ENCODE measurements at places on chromosomes 6 and 20.
A peak's percentile ranks its signal among the peaks of the same experiment; 100 is the strongest.

- DNase-seq = no peak
These were observed 95.9 kb upstream of the COL21A1 start for GRCh38 chr6:56343295-56343694.

- no peak for DNase-seq
These were observed 10.1 kb upstream of the HDAC2 start for GRCh38 chr6:113980937-113981554.

DNA sequence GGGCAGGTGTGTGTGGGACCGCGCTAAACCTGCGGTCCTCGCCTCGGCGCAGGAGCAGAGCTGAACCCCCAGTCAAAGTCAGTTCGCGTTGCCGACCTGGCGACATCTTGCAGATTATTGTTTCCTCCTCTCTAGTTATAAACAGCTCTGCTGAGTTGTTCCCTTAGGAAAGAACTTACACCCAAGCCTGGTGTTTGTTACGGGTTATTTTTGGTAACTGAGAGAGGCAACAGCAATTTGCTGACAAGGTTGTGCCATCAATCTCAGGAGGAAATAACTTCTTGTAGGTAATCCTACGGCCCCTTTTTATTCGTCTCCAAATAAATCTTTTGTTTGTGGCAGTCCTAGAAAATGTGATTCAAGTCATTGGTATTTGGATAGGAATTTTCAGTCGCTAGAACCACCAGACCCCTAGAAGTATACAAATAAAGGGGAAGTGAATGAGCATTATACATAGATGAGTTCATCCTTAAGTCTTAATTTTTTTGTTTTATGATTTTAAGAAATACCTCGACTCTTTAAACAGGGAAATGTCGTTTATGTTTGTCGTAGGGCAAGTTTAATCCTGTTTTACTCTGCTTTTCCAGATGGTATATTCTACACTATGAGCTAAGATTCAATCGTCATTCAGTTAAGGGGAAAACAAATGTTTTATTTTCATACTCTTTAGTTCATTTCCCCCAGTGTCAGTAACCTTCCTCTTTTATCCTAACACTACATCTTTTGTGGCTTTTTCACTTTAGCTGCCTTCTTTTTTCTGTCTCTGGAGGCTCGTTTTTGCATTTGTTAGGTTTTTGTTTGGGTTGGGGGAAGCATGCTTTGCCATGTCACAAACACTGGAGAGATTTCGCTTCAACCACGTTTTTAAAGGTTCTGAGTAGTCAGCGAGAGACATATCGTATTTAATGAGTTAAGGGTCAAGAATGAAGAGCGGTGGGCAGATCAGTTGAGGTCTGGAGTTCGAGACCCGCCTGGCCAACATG, 1.2 kb downstream of the PM20D2 start:
- DNase-seq = peak; percentile 55

DNA sequence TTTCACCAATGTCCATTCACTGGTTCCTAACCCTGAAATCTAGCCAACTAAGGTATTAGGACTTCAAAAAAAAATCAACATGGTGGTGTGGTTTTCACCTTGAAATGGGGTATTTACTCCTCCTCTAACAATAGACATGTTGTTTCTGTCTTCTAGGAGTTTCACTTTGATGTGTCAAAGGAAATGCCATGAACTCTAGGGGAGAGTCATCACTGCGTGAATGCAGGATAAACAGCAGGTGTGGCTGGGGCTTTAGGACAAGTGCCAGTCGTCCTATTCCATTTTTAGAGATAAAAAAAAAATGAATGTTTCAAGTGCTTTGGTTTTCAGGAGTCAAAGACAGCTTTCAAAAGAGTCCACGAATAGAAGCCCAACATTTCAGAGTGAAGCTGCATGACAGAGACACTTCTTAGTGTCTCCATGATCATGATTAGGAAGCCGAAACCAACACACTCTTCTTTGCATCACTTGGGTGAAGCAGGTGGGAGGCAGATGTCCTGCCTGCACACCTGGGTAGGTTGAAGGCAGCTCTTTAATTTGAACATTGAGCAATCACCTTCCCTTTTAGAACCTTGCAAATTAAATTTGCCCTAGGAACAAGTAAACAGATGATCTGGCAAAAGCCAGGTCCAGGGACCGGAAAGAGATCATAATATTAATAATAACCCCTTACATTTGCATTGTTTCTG, 328.5 kb upstream of the PRDM1 start:
- DNase-seq = no peak

DNA sequence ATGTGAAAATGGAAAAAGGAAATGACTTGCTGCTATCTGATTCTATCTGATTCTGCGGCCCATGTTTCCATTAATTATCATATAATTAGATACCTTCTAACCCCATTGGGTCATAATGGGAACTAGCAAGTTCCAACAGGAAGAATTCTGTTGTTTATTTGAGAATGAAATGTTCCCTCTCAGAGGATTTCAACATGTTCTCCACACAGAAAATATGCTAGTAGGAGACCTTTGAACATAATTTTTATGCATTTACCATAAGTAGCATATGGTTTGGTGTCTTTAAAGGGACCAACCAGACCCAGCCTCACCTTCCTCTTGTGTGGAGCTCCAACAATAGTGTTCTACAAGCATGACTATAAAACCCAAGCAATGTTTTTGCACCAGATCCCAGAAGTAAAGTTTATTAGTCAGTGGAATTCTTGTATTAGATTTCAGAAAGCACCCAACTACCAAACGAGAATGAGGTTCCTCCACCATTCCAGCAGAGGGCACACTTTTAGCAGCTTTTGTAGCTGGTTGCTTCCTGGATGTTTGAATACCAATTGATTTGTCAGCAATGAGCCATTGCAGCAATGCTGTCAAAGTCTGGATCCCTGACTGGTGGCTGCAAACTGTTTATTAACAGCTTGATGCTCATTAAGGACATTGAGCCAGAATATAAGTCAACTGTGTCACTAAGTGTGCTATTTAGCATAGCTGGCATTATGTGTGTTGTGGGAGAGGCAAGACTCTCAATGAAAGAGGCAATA, 143.6 kb upstream of the GJE1 start:
- peak; percentile 29 for DNase-seq

GRCh38 chr6:94372229-94372628, 952.9 kb upstream of the EPHA7 start:
- DNase-seq = no peak

GRCh38 chr6:5286780-5287179, 25.5 kb downstream of the FARS2 start:
- DNase-seq = no peak

GRCh38 chr6:143549949-143550268, 38.4 kb upstream of the FUCA2 start:
- DNase-seq = no peak

GRCh38 chr6:44057238-44057930, 69.9 kb downstream of the MRPL14 start:
- no peak for DNase-seq

GRCh38 chr6:163620670-163621330, 206.3 kb downstream of the QKI start:
- DNase-seq = no peak

DNA sequence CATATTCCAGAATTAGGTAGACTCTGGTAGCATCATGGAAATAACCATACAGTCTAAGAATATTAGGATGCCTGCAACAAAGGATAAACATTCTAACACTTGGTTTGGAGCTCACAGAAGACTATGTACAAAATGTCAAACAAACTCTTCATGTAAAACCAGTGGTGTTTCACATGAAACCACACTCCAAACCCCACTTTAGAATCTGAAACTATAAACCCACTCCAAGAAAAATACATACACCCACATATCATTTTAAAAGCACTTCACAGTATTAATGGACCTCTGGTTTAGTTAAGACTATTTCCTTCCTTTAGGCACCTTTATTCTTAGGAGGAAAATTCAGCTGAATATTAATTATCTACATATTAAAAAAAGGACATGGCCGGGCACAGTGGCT, 10.5 kb downstream of the AURKA start:
- no peak for DNase-seq

DNA sequence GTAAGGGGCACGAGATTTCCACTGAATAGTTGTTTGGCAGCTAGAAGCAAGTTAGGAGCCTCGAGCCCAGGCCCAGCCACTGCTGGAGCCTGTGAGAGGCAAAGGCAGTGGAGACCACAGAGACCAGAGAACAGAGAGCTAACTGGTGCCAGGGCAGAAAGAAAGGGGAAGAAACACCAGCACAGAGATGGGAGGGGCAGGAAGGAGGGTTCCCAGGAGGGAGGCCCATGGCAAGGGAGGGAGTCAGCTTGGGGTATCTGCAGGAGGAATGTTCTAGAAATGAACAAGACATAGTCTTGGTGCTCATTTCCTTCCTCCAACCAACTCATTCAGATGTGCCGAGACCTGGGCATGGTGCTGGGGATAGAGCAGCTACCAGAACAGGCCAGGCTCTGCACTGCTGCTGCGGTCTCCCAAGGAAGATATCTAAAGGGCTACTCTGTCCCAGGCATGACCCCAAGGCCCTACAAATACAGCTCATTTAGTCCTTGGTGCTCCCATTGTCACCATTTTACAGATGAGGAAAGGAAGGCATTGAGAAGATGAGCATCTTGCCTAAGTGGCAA, 10.7 kb downstream of the ANGPT4 start:
- DNase-seq = no peak

GRCh38 chr6:21163110-21163837, 430.3 kb upstream of the SOX4 start:
- DNase-seq = no peak

GRCh38 chr6:40000964-40001515, 66.8 kb upstream of the MOCS1 start:
- DNase-seq = no peak

DNA sequence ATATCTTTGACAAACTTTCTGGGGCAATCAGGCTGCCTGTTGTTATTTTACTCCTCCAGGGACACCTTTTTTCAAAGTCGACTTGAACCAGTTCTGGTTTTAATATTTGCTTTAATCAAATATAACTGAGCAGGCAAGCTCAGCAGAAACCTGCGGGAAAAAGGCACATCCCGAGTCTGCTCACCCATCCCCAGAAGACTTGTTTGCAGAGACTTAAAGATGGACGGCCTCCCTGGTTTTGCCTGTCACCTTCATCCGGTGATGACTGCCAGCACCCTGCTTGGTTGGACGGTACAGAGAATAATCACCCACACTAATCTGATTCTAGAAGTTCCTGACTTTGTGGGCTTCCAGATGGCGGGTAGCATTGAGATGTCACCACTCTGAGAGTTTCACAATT, 36.8 kb downstream of the PPP1R3G start:
- DNase-seq = no peak

GRCh38 chr6:42197555-42198362, 3.0 kb upstream of the GUCA1B start:
- DNase-seq = no peak

DNA sequence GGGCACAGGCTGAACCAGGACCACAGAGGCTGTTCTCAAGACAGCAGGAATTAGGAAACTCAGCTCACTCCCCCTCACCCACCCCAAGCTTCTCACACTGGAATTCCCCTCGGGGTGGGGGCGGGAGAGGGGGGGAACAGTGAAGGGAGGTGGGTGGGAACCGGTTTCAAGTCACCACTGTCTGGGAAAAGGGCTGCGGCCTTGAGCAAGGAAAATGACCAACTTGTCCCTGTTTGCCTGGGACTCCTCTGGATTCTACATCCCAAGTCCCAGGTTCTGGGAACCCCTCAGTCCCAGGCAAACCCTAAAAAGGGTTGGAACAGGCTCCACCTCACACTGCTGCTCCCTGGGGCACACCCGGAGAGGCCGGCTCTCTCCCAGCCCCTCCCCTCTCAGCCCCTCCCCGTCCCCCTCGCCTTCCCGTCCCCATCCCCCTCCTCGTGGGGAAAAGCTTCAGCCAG, 230.7 kb downstream of the TFAP2C start:
- DNase-seq = no peak

GRCh38 chr20:25072226-25072811, 9.6 kb downstream of the VSX1 start:
- DNase-seq = no peak

DNA sequence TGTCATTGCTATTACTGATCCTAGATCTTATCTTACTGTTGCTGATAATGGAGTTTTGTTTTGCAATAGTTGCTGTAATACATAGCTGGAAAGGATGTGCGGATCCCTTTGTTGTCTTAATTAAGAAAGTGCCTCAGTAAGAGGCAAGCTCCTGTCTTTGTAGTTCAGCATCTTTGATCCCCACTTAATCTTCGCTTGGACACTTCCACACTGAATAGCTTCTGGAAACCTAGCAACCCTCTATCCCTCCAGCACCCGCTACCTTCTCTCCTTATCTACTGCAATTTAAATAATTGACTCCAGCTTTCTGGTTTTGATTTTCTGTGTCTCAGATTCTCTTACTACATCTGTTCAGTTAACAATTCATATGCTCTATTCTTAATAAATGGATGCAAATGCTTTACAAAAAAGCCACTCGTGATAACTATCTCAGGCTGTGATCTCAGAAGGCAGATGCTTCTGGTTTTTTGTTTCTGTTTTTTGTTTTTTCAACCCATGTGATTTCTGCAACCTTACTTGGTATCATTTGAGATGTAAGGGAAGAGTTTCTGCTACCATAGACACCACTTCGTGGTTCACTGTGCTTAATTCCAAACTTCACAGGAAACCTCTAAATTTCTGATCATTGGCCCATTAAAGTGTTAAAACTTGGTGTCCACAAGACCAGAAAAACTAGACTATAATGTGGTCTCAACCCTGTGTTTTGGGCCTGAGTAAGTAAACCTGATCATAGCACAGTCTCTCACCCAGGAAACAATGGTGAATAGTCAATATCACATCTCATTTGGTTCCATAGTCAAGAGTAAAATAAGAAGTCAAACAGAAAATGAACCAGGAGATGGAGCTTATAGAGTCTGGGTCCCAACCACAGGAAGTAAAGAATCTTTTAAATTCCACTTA, 352.1 kb upstream of the SOX4 start:
- DNase-seq = no peak

- no peak for DNase-seq
These were observed 2.4 kb upstream of the TBCC start for GRCh38 chr6:42748203-42748898.

- DNase-seq = no peak
These were observed 16.9 kb upstream of the BLTP3A start for GRCh38 chr6:34774967-34775366.

- no peak for DNase-seq
These were observed 11.4 kb upstream of the ZBTB9 start for GRCh38 chr6:33443025-33443424.

GRCh38 chr6:3665608-3666007, 85.9 kb downstream of the PXDC1 start:
- no peak for DNase-seq

GRCh38 chr6:15522026-15522425, 140.8 kb downstream of the DTNBP1 start:
- no peak for DNase-seq

DNA sequence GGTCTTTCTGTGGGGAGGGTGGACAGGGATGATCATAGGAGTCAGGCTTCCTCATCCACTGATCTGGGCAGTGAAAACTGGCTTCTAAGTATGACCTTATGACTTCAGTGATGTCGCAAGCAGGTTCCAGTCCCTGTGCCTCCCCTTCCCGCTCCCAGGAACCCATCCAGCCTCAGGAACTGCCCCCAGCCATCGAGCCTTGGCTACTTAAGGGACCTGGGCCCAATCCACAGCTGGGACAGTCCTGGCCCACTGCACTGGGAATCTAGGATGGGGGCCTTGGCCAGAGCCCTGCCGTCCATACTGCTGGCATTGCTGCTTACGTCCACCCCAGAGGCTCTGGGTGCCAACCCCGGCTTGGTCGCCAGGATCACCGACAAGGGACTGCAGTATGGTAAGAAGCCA, at the start of gene LBP:
Gene LBP, plus strand, starts transcription at position 236 of the 405 bp plus-strand sequence. Its CDS starts 35 bp downstream, at position 271.
- no peak for DNase-seq
